Smooth muscle cell of the brain vasculature (primary cell): ENCODE measurements at places on chromosomes 16 and 17.
A peak's percentile ranks its signal among the peaks of the same experiment; 100 is the strongest.

GRCh38 chr16:4159726-4160125 is 43.5 kb upstream of the ADCY9 start:
- no peak for DNase-seq

DNA sequence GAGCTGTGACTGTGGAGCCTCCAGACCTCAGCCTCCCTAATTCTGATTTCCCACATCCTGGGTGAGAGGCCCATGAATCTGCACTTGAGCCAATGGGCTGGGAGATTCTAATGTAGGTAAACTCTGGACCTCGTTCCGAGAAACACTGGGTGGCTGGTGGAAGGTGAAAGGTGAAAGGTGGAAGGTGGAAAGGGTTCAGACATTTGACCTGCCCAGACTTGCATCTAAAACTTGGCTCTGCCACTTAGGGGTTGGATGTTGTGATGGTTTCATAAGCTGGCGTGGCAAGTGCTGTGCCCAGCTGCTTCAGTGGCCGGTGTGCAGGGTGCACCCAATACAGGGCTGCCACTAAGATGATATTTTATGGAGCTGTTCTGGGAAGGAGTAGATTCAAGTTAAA is 24.8 kb downstream of the SYT17 start:
- DNase-seq = no peak

GRCh38 chr17:7922845-7923628 is 6.6 kb downstream of the KCNAB3 start:
- DNase-seq = peak; percentile 32

- DNase-seq = no peak
Observed at GRCh38 chr16:78122774-78123315, 23.4 kb downstream of the WWOX start.

DNA sequence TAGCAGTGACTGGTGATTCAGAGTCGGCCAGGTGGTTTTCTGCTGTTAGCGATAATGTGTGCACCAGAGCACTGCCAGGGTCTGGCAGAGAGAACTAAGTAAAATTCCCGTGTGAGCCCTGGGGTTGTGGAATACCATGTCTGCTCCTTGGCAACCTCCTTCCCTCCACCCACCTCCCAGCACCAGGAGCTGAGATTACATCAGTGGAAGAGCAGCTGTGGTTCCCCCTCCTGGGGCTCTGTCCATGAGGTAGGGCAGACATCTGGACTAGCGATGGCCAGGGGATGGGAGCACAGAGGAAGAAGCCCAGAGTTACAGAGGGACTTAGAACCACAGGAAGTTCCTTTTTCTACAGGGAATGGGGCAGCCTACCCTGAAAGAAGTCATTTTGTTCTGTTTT is 15.8 kb downstream of the CLEC10A start:
- no peak for DNase-seq

DNA sequence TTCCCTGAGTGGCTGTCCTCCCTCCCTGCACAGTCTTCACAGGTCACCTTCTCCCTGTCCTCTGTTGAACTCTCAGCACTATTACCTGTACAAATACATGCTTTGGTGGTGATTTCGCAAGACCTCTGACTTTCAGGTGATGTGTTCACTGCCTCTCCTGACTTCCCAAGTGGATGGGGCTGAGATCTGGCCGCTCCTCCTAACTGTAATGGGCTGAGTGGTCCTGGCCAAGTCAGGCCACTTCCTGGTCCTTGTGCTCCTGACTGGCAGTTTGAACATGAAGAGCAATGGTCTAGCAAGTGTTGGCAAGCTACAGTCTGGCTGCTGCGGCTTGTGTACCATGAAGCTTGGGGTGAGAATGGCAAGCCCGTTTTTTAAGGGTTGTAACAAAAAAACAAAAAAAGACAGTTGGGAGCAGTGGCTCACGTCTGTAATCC is 11.7 kb upstream of the TMED6 start:
- DNase-seq = no peak

DNA sequence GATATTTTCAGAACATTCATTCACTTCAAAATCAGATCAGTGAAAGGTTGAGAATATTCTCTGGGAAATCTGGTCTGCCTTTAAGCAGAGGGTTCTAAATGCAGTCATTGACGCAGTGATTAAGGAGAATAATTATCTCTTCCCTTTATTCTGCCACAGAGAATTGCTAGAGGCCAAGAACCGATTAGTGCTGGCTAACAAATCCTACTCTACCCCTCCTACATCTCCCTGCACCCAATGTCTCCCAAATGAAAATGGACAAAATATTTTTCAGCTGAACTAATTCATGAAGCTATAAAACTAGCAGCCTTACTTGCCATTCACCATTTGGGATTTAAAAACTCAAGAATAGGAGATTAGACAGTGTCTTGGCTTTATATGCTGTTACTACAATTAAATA is 185.5 kb upstream of the SOX9 start:
- DNase-seq = no peak

DNA sequence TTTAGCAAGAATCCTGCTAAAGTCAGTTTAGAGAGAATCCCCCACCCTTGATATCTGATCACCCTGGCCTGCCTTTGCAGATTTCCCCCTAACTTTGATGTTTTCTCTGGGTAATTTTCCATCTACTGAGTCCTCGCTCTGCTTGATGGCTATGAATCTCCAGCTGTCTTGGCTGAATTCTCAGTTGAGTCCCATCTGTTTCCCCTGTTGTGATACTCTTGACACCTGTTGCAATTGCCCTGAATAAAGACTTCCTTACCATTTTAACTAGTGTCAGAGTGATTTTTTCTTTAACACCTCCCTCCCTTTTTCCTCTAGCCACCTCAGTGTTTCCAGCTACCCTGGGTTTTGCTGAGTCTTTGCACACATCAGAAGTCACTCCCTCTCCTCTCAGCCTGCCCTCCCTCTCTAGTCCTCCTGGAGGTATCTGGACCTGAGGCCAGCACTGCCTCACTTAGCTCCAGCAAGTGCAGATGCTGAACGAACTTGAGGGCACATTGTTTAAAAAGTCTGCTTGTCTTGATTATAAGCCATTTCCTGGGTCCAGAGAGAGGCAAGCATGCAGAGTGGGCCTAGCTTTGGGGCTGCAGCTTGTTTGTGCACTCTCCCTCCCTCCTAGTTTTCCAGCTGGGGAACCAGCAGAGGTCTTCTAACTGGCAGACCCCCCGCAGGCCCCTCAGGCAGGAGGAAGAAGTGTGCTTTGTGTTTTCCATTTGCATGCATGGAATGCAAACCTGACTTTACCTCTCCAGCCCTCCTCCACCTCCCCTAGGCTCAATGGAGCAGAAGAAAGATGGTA is 33.2 kb downstream of the SPACA3 start:
- DNase-seq = no peak

DNA sequence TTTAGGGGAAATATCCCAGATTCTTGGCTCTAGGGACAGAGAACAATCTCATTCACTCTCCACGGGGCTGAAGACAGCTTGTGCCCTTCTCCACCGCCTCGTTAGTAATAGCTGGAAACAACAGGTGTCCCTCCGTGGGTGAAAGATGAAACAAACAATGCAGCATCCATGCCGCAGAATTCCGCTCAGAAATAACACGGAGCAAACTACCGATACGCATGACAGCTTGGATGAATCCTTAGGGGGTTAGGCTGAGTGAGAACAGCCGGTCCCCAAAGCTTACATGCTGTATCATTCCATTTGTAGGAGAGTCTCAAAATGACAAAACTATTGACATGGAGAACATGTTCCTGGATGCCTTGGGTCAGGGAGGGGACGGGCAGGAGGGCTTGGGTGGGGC is 29.4 kb upstream of the CACNG1 start:
- no peak for DNase-seq

- no peak for DNase-seq
Observed at GRCh38 chr17:13734880-13735279, 133.2 kb upstream of the HS3ST3A1 start.

DNA sequence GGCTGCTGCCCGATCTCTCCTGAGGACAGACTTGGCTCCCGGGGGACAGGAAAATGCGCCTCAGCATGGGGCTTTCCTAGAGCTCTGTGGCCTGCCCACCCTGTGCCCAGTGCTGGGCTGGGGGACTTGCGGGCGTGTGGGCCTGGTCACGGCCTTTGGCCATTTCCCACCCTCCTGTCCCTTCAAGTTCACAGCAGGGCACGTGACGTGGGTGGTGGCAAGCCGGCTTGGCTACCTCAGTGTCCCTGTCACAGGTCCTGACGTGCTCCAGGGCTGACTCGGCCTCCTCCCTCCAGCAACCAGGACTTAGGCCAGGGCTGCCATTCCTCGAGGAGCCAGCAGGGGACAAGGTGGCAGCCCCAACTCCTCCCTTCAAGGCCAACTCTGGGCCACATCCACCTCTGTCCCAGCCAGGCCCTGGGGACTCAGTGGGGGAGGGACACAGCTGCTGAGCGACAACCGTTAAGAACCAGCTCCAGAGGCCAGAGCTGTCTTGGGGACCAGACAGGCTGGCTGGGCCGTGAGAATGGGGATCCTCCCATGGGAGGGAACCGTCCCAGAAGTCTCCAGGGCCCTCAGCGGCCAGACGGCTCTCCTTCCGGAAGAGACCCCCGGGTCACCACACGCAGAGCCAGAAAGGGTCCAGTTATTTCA is 981 bp upstream of the UNC13D start:
- DNase-seq = no peak

GRCh38 chr16:56610017-56610608 is 1.7 kb downstream of the MT2A start:
- DNase-seq = no peak

- no peak for DNase-seq
Observed at GRCh38 chr17:45150911-45151809, 2.9 kb downstream of the HEXIM1 start.

DNA sequence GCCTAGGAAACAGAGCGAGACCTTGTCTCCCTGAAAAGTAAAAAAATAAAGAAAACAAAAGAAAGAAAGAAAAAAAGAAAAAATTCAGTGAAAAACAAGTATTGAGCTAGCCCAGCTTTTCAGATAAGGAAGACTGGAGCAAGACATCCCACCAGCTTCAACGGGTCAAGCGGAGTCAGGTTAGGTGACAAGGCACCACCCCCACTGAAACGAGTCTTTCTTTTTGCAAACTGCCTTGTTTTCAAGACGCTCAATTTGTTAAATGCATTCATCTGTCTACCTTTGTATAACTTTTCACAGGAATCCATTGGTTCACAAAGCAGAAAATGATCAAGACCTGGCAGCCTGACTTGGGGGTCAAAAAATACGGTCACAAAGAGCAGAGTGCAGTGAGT is 10.7 kb upstream of the AXIN2 start:
- DNase-seq = no peak

DNA sequence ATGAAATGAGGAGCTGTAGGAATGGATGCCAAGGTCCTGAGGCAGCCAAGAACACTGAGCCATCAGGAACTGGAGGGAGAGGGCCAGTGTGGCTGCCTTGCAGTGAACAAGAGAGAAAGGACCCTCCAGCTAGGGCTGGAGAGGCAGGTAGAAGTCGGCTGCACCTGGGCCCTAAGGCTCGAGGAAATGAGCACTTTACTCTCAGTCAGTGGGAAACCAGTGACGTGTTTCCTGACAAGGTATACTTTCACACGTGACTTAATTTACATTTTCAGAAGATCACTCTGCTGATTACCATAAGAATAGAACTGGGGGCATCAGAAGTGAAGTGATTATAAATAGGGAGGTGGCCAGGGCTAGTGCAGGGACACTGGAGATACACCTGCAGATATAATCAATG is 115.2 kb downstream of the C17orf67 start:
- DNase-seq = no peak

GRCh38 chr17:81471818-81472456 is 40.7 kb downstream of the ACTG1 start:
- DNase-seq = peak; percentile 85

DNA sequence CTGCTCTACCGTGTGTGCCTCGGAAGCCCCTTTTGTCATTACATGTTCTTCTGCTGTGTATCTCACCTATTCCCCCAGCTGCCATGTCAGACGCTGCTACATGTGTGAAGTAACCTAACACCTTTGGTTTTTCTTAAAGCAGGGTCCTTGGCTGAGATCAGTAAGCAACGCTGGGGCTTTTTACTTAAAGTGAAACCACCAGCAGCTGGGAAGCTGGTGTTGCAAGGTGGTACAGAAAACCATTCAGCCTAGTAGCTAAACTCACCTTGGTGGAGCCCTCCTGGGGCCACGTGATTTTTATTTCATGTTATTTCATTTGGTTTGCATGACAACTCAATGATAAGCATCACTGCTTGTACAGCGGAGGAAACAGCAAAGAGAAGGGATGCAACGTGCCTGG is 62.6 kb downstream of the PLCG2 start:
- no peak for DNase-seq

DNA sequence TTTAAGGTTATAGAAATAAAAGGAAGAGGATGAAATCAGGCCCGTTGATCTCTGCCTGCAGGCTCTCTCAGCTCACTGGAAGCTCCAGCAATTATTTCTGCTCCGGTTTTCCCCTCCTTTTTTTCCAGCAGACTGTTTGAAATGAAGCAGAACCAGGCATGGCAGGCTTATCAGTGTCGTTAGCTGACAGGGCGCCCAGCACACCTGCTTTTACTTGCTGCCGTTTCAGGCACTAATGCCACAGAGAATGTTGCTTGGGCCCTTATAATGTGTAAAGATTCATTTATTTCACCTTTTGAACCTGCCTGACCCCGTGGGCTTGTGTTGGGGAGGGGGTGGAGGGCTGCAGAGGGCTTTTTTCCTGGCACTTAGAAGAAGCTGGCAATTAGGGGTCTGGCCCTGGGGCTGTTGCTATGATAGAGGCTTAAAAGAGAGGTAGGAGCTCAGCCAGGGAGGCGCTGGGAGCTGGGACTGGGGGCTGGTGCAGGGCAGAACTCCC is 108.1 kb downstream of the IRX3 start:
- no peak for DNase-seq

DNA sequence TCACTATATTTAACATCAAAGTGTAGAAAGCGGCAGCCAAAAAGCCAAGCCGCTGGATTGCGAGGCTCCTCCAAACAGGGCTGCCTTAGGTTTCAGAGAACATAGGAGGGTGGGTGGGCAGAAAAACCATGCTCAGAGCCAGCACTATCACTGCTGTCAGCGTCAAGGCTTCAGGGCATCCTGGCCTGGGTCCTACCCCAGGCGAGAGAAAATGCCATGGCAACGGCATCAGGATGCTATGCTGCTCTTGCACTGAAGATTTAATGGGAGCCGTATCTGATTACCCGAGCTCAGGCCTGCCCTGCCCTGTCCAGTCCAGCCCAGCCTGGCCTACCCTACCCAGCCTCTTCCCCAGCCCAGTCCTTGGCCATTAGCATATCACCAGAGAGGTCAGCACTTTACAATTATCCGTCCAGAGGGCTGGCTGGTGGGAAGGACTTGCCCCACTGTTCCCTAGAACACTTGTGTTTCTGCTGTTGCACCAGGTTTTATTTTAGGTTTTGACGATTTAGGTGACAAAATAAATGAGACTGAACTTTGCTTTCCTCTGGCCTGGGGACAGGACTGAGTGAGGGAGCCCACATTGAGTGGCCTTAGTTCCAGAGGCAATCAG is 61.1 kb downstream of the TOM1L2 start:
- no peak for DNase-seq

- DNase-seq = no peak
Observed at GRCh38 chr16:49757559-49758069, 98.3 kb downstream of the ZNF423 start.
